ENCODE measurements at places on chromosomes 5 and 9. TPM values are rescaled to one million over a fixed set of nuclear protein-coding genes. Genes with fewer than 3 reads are reported as not detected.

The SIGMAR1 gene
- total RNA-seq, result 52.5 TPM

The TMEM171 gene
- under 0.01 TPM for total RNA-seq

The ARAP3 gene
- 2.6 TPM for total RNA-seq

The FREM1 gene
- total RNA-seq, result under 0.01 TPM

The SLC36A3 gene
- not detected for total RNA-seq

The CER1 gene
- not detected for total RNA-seq

The GDNF gene
- 0.83 TPM for total RNA-seq
